ENCODE measurements at places on chromosomes 5 and 9.

GRCh38 chr9:92185096-92185495 is 69.9 kb upstream of the SPTLC1 start:
- DNase-seq, result no peak

DNA sequence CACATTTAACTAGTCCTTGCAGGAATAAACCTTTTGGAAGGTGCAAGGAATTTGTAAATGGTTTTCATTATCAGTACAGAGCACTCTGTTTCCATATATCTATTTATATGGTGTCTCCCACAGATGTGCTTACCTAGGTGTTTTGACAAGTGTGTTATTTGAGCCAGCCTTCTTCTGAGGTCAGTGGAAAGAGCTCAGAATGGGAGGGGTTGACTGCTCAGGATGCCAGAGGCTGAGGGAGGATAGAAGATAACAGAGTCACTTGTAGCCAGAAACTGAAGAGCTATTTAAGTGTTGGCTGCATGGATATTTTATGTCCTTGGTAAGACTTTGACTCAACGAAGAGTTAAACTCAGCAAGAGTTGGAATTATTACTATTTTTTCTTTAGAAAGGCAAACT is 5.0 kb downstream of the CMYA5 start:
- DNase-seq, result no peak

- DNase-seq, result no peak
Observed at GRCh38 chr9:105886136-105886535, 191.8 kb downstream of the TMEM38B start.

- DNase-seq, result no peak
Observed at GRCh38 chr5:146699664-146700418, 178.7 kb downstream of the PPP2R2B start.

DNA sequence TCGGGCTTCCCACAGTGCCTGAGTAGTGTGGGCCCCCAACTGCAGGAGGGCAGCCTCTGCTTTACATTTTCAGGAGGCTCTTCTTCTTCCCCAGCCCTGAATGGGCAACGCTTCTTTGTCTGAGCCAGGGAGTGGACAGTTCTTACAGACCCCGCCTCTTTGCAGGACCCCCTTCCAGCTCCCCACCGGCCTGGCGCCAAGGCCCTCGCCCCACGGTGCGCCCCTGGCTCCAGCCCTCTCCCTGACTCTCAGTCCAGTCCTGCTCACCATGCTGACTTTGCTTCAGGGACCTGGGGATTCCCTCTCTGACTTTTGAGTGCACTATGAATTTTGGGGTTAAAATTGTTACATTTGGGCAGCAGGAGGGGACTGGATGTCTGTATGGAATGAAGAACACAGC is 123.8 kb downstream of the HSD17B3 start:
- no peak for DNase-seq

DNA sequence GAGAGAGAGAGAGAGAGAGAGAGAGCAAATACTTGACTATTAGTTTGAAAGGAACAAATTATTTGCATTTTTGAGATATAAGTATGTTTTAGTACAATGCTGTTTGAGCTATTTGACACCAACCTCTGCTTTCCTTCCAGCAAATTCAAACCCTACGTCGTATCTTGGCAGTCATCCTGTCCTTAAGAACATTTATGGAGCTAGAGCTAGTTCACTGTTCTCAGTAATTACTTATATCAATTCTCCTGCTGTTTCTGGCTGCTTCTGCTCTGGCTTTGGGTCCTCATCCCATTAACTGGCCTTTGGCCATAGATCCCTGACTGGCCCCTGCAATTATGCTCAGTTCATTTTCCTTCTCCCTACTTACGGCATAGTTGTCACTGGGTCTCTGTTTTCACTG is 19.9 kb upstream of the ERAP2 start:
- DNase-seq, result no peak

- no peak for DNase-seq
Observed at GRCh38 chr9:127637322-127637847, 25.3 kb downstream of the STXBP1 start.
